ENCODE measurements at places on chromosomes 13 and 19.

- DNase-seq: no peak
These were observed 342.2 kb downstream of the DACH1 start for GRCh38 chr13:71524613-71525304.

DNA sequence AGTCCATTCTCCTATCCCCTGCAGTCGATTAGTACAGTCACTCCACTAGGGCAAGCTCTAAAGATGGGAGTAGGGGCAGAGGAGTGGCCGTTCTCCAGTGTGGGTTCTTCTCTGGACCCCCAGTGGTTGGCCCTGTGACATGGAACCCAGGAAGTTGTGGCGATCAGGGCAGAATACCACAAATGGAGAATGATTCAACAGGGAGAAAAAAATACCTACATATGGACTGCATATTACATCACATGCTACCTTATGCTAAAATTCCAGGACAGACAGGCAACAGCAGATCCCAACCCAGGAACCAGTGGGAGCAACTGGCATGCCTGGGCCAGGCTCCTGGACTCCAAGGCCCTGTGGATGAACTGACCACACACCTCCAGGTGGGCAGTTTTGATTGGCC, 20.4 kb downstream of the POU2F2 start:
- peak; percentile 79 for DNase-seq

DNA sequence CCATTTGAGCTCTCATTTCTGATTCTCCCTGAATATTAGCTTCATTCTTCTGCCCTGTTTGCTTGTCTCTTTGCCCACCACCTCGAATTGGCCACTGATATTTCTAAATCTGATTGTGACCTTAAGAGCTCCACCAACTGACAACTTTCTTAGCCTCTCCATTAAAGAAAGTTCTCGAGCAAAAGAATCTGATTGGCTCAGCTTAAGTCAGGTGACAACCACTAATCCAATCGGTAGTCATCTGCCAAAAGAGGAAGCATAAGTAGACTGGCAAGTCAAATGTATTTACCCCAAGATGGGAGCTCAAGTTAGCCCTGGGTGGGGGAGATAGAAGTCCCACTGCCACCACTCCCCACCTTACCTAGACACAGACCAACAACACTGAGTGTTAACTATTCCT, 41.5 kb downstream of the NOTCH3 start:
- no peak for DNase-seq

GRCh38 chr13:111228262-111229144, 91.9 kb upstream of the TEX29 start:
- no peak for DNase-seq

DNA sequence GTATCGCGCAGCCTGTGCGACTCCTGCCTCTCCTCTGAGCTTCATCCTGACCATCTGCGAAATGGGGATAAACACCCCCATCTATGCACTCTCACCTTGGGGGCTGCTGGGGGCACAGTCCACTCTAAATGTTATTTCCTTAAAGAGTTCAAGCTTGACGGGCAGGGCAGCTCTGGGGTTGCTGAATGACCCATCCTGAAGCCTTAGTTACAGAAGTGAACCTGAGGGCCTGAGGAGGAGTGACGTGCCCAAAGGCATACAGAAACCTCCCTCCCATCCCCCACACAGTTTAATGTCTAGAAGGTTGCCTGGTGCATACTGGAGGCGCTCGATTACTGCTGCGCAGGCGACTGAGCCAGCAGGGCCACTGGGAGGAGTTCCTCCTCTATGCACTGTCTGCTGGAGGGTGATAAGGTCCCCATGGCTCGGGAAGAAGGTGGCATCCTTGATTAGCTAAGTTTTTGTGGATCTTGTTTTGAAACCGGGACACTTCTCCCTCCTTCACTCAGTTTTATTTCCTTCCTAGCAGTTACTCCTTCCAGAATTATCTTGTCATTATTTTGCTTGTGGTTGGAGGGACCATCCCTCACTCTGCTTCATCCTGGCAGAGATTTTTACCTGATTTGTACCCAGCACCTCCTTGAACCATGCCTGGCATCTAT, 572 bp upstream of the FKBP8 start:
- no peak for DNase-seq

GRCh38 chr19:359653-359925, 15.0 kb upstream of the MIER2 start:
- DNase-seq: no peak

GRCh38 chr13:110116072-110116487, 190.9 kb downstream of the COL4A1 start:
- no peak for DNase-seq

DNA sequence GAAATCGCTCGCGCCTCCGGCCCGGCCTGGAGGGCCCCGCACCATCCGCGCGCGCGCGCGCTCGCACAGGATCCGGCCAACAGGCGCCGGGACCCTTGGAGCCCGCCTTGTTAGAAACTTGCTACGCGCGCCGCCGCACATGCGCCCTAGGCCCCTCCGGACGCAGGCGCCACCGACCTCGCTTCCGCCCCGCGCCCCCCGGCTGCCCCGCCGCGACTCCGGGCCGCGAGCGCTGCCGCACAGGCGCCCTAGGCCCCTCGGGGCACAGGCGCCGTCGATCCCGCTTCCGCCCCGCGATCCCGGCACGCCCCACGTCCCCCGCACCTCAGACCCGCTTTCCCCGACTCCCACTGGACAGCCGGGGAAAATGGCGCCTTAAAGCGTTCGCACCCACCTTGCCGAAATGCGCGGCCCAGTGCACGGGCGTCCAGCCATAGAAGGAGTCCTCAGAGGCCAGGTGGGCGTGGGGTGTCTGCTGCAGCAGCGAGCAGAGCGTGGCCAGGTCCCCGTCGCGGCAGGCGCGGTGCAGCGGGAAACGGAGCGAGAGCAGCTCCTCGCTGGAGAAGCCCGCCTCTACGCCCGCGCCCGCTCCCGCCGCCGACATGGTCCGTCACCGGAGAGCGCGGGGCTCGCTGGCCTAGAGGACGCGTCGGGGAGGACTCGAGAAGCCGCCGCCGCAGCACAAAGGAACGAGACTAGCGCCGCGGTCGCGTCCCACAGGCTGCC, 375 bp downstream of the ANKRD10 start:
- DNase-seq: no peak

GRCh38 chr19:1070931-1071791, 4.2 kb downstream of the ARHGAP45 start:
- DNase-seq: no peak

- no peak for DNase-seq
These were observed 18.1 kb downstream of the NALCN start for GRCh38 chr13:101398191-101398590.

DNA sequence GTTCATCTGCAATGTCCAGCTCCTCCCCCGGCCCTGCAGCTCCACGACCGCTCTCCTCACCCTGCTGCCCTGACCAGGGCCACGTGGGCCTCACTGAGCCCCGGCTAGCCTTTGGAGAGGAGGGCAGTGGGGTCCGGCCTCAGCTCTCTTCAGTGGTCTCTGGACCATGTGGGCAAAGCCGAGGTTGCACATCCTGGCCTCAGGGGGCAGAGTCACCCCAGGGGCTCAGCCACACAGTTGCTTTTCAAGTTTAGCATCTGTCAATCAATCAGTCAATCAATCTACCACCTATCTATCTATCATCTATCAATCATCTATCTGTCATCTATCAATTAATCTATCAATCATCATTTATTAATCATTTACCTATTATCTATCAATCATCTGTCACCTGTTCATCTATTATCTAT, 3.0 kb upstream of the DIRAS1 start:
- DNase-seq: no peak

- no peak for DNase-seq
These were observed 654 bp downstream of the ZIC5 start for GRCh38 chr13:99970651-99971575.

- DNase-seq: no peak
These were observed 41.3 kb downstream of the MYH14 start for GRCh38 chr19:50244695-50245094.

DNA sequence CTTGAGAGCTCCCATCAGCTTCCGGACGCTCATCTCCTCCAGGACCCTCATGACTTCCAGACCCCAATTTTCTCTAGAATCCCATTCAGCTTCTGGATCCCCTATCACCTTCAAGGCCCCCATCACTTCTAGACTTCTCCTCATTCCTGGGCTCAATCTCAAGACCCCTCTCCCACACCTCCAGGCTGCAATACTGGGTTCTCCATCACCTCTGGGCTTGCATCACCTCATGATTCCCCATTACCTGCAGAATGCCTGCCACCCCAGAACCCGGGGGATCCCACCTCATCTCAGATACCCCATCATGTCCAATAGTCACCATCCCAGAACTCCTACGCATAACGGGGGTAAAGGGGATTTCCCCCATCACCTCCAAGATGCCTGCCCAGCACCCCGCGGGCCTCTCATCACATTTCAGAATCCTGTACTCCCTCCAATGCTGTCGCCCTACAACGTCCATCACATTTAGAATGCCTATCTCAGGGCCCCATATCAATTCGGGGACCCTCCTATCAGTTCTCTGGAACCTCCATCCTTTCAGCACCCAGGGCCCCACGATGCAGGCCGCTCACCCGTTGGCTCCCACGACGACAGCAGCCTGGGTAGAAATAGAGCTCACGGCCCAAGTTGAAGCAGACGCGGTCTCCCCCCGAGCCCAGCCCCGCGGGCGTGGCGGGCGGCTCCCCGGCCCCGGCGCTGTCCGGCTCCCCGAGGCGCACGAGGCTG, 738 bp downstream of the DMWD start:
- no peak for DNase-seq

DNA sequence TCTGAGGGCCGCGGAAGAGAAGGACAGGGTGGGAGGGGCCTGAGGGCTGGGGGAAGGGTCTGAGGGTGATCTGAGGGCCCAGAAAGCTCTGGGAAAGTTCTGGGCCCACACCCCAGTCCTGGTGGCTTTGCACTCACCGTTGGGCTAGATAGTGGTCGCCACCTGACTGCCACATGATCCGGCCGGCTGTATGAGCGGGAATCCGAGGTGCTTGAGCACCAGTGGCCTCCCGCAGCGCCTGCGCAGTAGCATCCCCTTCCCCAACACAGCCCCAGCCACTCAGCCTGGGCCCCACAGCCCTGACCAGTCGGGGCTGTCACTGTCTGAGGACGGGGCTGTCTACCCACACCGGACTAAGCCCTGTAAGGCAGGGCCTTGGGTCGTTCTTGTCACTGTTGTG, 15.0 kb downstream of the PRODH2 start:
- DNase-seq: no peak

- no peak for DNase-seq
These were observed 100.1 kb downstream of the ERCC5 start for GRCh38 chr13:102945886-102946285.

DNA sequence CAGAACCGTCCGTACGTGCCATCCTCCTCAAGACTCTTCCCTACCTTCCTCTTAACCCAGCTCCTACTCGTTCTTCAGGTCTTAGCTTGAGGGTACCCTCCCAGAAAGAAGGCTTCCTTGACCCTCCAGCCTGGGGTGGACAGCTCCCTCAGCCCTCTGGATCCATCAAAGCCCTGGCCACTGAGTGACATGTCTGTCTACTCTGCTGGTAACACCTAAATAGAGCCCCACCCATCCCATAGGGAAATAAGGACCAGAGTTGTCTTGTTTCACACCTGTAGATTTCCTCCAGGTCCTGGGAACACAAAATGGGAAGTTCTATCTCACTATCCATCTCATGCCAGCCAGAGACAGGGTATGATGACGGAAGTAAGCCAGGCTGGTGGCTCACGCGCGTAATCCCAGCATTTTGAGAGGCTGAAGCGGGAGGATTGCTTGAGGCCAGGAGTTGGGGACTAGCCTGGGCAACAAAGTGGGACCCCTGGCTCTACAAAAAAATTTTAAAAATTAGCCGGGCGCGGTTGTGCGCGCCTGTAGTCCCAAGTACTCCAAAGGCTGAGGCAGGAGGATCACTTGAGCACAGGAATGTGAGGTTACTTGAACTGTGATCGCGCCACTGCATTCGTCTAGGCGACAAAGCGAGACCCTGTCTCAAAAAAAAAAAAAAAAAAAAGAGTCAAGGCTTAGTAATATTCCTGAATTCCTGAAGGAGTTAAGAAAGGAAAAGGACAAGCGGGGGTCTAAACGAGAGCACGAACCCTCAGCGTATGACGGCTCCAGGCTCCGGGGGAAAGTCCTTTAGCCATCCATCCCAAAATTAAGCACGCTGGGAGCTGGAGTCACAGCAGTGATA, 566 bp upstream of the CCDC97 start:
- no peak for DNase-seq

DNA sequence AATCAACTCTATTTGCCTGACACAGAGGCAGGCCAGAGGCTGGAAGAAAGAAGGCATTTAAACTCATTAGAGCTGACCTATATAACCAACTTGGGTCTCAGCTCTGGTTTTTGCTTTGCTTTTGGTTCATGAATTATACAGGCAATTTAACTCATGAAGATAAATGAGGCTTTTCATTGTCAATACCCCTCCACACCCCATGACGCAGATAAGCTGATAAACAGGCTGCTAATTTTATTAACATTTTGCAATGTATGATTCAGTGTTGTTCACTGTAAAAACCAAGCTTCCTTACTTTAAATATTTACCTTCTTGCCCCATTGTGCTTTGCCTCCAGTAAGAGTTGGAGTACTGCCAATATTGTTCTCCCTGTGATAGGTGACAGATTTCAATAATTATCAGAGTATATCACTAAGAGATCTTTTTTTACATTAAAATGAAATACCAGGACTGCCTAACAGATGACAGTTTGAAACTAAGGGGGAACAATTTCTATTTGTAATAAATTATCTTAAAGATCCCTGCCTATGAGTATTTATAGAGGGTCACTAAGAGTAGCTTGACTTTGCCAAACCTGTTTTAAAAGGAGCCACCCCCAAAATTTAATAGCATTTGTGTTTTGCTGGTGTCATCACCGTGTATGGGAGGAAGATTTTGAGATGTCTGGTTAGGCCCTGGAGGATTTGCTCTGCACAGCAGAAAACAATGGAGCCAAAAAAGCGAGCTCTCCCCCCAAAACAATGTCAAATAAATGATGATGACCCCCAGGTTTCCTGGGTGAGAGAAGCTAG, 472.7 kb upstream of the NBEA start:
- DNase-seq: no peak

DNA sequence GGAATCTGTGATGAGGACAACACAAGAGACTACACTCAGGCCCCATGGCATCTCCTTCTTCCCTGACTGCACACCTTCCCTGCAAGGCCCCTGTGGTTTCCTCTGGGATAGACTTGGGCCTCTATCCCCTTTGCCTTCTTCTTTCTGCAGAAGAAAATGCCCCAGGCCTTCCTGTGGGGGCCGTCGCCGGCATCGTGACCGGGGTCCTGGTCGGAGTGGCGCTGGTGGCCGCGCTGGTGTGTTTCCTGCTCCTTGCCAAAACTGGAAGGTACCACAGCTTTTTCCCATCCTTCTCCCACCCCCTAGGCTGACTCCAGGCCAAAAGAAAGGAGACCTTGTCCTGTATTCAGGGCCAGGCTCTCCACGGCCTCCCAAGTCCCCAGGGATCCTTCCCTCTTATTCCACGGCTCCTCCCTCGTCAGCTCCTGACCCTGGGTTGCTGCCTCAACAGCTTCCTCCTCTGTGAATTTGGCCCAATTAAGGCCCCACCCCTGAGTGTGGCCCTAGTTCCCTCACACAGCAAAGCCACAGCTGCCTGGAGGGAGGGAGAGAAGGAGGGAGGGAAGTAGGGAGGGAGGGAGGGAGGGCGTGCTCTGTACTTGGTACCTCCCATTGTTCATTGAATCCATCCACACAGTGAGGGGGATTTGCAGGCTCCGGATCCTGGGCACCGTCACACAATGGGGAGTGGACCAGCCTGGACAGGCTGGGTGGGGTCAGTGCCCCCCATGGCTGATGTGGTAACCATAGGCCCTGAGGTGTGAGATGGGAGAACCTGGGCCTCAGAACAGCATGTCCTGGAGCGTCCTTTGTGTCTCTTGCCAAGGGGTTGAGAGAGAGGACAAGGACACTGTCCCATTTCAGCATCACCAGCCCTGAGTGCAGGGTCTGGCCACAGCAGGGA, 12.5 kb downstream of the CEACAM3 start:
- no peak for DNase-seq

GRCh38 chr13:97141564-97142005, 80.5 kb upstream of the MBNL2 start:
- peak; percentile 31 for DNase-seq
